ENCODE measurements at places on chromosomes 7 and 10.

GRCh38 chr10:79378383-79378646 lies 31.0 kb downstream of the PPIF start:
- DNase-seq, result no peak

DNA sequence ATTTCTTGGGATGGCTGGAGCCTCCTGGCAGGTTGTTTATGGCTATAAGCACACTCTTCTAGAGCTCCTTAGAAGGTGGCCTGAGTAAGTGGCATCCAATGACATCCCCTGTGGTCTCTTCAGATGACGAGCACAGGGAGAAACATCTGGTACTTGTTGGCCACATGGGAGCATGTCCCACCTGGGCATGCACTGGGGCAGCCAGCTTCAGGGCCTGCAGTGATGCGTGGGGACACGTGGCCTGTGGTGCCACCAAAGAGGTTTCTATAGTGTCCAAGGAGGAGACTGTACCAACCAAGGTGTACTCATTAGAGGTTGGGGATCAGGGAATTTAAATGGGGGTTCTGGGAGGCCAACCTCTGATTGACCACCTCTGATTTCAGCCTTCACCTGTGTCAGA lies 125.5 kb downstream of the TRIL start:
- DNase-seq, result no peak

GRCh38 chr10:59905731-59906416 lies 482 bp downstream of the CCDC6 start:
- DNase-seq, result no peak

- no peak for DNase-seq
Measured at GRCh38 chr10:13481690-13482089, 47.1 kb downstream of the BEND7 start.

DNA sequence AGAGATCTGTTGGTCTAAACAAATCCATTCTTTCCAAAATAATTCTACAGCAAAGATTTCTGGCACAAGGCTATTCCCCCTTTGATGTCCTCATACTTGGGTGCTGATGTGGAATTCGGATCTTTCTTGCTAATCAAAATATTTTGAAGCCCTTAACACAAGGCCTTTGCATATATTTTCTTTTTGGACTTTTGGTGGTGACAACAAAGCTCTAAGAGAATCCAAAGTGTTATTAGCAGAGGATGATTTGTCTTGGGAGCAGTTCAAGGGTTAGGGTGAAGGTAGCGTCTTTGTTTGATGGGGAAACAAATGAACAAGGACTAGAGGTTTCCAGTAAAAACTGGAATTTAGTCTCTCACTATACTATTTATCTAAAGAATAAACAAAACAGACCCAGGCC lies 197.9 kb downstream of the CDCA7L start:
- no peak for DNase-seq

- no peak for DNase-seq
Measured at GRCh38 chr7:39016609-39017008, 38.9 kb downstream of the POU6F2 start.

DNA sequence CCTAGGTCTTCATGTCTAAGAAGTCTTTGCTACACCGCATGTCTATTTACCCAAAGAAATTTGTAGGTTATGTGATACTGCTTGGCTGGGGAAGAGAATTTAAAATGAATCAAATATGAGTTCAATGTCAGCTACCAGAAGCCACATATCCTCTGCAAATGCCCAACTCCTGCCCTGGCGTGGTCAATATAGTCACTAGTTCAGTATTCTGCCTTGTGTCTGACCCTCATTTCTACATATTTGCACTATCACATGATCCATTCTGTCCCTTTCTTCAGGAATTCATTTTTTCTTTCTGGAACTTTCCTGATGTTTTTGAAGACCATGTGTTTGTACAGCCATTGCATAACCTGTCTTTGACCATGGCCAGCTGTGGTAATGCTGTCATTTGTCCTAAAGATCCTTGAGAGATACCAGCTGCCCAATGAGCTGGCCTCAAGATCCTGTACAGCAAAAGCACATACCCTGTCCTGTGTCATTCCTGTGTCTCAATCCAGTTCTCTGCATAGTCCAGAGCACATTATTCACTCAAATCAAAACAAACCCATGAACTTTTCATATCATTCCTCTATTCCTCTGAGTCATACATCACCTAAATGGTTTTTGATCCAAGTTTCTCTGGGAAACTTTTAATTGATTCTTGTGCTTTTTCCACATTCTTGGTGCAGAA lies 524.5 kb downstream of the PARD3 start:
- no peak for DNase-seq

- no peak for DNase-seq
Measured at GRCh38 chr10:13526948-13527863, 1.6 kb downstream of the BEND7 start.

DNA sequence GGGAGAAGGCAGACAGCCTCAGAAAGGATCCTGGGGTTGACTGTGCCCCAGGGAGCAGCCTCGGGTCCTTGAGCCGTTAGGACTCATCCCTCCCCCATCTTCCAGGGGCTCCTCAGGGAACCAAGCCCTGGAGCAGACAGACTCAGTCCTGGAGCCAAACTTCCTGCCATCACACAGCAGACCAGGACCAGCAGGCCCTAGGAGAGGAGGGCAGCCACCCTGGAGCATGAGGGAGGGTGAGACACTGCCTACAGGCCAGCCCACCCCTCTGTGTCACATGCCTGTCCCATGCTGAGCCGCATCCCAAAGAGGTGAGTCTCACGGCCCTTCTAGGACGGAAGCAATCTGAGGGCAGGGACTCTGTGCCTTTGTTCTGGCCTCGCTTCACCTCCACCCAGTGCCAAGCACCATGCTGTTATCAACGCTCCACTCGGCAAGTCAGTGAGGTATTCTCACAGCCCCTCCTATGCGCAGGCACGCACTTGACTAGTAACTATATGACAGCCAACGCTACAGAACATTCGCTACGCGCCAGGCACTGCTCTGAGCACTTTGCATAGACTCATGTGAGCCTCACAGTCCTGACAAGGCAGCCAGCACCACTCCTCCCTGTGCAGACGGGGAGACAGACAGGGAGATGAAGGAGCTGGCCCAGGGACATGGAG lies 19.1 kb downstream of the MAD1L1 start:
- DNase-seq, result no peak

- no peak for DNase-seq
Measured at GRCh38 chr7:151652111-151652510, 132.4 kb upstream of the RHEB start.

DNA sequence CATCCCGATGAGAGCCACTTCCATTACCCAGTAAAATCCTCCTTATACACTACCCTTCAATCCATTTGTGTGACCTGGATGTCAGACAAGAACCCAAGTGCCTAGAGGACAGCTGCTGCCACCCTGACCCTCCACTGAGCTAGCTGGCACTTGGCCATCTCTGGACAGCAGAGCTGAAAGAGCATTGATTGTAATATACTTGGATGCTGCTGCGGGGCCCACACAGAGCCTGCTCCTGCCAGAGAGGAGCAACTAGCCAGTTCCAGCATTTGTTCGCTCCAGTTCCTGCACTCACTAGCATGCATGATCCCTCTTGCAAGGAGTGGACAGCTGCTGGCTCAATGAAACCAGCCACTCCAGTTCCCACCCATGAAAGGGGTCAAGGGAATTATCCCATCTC lies 8.4 kb upstream of the TMEM254 start:
- DNase-seq, result no peak

- DNase-seq, result no peak
Measured at GRCh38 chr7:12217311-12217710, 6.2 kb downstream of the TMEM106B start.

DNA sequence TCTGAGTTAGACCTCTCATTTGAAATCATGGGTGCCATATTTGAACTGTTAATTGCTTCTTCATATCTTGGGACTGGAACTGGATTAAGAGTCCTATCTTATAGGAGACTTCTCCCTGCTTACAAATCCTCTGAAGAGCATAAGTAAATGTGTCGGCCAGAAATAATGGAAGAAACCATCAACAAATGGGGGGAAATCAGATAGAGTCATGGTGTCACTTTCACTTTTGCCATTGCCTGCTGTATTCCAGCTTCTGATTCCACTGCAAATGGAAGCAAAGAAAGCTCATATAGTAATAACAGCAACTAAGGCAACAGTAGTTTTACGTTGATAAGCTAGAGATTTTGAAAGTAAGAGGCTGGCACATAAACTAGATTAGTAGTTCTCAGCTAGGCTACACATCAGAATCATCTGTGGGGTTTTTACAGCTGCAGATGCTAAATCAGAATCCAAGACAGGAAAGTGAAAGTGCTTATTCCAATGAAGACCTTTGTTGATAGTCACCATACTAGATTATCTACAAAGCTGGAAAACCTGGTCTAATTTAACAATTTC lies 12.3 kb upstream of the CRPPA start:
- no peak for DNase-seq

DNA sequence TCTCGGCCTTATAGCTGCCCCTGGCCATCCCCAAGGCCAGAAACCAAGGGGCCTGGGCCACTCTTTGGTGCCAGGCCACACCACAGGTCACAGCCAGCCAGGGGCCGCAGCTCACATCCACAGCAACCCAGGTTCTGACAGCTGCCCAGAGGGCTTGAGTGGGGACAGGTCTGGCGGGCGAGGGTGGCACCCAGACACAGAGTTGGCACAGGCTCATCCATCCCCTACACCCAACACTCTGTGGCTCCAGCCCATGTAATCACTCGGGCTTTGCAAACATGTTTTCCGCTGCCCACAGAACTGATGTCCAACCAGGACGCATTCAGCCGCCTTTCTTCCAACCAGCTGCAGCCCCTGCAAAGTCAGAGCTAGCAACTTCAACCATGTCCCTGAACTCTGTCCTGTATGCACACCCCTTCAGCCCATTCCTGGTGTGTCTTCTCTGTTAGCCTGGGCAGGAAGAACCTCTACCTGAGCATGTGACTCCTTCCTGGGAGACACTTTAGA lies 57.7 kb upstream of the PPP2R2D start:
- DNase-seq, result no peak

DNA sequence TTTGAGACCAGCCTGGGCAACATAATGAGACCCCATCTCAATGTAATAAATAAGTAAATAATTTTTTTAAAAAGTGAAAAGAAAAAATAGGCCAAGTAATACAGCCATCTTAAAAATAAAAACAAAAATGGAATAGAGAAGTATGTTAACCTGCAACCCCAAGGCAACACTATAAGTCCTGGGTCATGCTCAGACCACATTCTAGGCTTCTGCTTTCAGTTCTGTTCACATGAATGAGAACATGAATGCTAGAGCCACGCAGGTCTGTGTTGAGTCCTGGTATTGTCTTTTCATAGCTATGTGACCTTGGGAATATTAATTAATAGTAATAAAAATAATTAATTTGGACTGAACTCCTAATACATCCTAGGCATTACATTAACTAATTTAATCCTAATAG lies 284.0 kb downstream of the AUTS2 start:
- DNase-seq, result no peak

DNA sequence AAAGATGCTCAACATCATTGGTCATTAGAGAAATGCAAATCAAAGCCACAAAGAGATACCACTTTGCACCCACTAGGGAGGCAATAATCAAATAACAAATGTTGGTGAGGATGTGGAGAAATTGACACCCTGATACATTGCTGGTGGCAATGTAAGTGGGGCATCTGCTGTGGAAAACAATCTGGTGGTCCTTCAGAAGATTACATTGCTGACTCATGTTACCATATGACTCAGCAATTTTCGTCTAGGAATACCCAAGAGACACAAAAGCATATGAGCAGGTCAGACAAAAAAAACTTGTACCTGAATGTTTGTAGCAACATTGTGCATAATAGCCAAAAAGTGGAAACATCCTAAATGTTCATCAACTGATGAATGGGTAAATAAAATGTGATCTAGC lies 4.9 kb upstream of the CLDN3 start:
- no peak for DNase-seq

GRCh38 chr7:45295222-45295621 lies 137.6 kb downstream of the RAMP3 start:
- DNase-seq, result no peak

DNA sequence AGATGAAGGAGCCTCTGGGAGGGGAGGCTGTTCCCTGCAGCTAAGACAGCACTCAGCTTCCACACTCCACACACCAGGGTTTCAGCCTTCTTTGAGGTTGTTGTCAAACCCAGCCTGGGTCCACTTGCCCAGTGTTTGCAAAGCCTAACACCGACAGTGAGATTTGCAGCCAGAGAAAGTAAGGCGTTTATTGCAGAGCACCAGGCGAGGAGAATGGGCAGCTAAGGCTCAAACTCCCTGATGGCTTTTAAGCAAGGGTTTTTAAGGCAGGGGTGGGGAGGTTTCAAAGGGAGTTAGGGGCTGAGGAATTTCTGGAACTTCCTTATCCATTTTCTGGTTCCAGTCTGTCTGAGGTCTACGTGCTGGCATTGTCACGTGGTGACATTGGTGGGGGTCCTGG lies 4.7 kb upstream of the ZNF775 start:
- DNase-seq, result no peak

- no peak for DNase-seq
Measured at GRCh38 chr7:7731732-7732131, 13.3 kb upstream of the RPA3 start.

DNA sequence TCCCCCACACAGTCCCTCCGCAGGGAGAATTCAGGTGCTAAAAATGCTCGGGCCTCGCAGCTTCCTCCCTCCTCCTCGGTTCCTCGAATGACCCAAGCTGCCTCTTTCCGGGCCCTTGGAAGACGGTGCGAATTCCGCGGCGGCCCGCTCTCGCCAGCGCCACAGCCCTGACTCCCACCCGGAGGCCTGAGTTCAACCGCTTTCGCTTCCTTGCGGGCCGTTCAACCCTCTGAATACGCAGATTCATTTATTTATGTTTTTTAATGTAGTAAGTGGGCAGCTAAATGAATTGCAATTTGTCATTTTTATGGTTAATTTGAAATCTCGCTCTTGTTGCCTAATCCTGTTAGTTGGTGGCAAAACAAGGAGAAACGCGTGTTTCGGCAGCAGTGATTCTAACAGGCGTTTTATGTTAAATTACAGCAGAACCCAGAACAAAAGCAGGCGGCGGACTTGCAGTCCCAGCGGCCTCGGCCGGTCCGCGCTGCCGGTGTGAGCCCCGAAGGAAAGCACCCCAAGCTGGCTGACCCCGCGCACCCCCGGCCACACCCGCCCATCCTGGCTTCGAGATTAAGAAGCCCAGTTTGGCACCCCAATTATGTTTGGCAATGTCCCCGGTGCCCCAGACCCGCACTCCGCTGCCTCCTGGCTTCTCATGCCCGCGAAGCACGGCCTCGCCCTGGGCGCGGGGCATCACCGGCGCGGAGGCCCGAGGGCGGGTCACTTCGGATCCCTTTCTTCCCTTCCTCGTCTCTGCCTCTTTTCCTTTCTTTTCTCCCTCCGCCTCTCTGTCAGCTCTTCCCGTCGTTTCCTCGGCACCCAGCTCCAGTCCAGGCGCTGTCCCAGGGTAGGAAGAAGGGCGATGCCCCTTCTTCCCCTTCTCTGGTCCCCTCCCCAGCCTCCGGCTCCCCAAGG lies 75.9 kb downstream of the INSIG1 start:
- DNase-seq, result no peak

- no peak for DNase-seq
Measured at GRCh38 chr10:76641215-76641614, 996.4 kb downstream of the KCNMA1 start.
